ENCODE measurements at places on chromosomes 12 and 14. TPM values are rescaled to one million over a fixed set of nuclear protein-coding genes. Genes with fewer than 3 reads are reported as not detected.

GRCh38 chr12:4172999-4173398, 100.6 kb upstream of the CCND2 start:
- peak; percentile 20 for DNase-seq

- DNase-seq = no peak
Observed at GRCh38 chr14:62015945-62016344, 253.7 kb downstream of the SNAPC1 start.

GRCh38 chr14:102280376-102280962, 24.5 kb downstream of the MOK start:
- DNase-seq = no peak

- no peak for DNase-seq
Observed at GRCh38 chr12:121719926-121720414, 7.4 kb downstream of the TMEM120B start.

GRCh38 chr14:35821564-35822411, 4.3 kb upstream of the BRMS1L start:
- no peak for DNase-seq

DNA sequence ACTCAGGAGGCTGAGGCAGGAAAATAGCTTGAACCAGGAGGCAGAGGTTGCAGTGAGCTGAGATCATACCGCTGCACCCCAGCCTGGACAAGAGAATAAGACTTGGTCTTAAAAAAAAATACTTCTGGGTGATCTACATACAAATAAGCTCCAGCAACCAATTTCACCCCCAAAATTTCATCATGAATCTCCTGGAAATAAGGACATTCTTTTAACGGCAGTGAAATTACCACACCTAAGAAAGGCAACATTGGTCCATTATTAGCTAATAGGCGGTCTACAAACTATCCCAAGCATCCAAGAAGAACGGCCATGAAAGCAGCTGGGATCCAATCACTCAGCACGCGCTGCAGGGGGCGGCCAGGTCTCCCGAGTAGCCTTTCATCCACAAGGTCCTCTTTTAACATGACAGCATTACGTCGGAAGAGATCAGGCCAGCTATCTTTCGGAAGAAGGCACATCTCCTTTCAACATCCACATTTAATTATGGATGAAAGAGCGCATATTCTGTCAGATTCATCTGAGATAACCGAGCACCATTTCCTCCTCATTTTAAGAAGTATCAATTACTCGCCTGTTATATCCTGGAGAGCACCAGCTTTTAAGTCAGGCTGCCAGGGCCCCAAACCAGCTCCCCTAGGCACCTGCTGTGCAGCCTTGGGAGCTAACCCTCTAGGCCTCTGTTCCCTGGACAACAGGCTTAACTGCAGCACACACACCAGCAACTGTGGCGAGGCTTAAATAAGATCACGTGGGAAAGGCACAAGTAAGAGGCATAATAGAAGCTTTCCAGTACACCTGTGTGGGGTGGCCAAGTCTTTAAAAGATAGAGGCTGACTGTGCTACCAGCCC, 4.2 kb downstream of the SLC15A4 start:
- DNase-seq = peak; percentile 71

DNA sequence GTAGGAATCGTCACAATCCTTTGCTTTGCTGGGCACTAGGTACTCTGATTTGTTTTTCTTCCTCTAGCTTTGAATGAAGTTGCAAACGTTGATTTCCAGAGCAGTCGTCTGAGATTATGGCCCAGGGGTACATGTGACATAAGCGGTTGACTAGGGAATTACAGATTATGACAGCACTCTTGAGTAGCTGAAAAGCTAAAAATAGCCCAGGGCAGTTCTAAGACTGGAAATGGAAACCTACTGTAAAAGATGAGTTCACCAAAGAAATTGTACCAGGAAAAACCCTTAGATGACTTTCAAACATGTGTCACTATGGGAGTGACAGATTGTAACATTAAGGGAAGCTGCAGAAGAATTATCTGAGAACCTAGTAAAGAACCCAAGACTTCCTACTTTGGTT, 108.5 kb downstream of the ANO6 start:
- no peak for DNase-seq

DNA sequence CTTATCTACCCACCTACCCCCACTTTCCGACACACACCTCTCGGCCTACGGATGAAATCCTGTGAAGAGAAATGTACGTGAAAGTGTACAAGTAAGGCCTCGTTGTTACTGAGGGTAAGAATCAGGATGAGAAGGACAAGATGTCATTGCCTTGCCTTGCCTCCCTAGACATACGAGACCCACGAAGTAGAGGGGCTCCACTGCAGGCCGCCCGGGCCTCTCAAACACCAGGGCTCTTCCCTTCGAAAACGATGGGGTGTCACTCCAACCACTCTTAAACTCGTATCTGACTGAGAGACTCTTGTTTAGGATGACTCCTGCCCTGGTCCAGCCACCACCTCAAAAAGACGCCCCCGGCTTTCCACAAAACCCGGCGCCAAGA, 498 bp downstream of the RACGAP1 start:
- DNase-seq = no peak

GRCh38 chr14:99522457-99522891, 41.3 kb downstream of the CCNK start:
- peak; percentile 79 for DNase-seq

GRCh38 chr14:60102389-60102788, 10.7 kb downstream of the PCNX4 start:
- no peak for DNase-seq

DNA sequence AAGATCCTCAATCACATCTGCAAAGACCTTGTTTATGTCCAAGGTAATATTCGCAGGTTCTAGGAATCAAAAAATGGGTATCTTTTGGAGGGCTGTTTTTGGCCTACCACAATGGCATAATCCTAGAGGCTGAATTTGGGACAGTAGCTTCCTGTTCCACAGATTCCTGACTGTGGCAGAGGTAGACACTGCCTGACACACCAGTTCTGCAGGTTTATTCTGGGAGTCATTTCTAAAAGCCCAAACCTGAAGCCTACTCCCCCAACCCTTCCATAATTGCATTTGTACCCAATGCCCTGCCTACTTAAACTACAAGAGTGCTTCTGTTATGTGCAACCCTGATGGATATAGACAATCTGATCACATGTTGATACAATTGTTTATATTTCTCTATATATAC, 378.9 kb downstream of the PCNX1 start:
- DNase-seq = no peak

WDR20 gene
- total RNA-seq = 31.1 TPM

MUCL1 gene
- total RNA-seq = not detected

PPP1R36 gene
- 1.2 TPM for total RNA-seq

ADCY4 gene
- not detected for total RNA-seq

SMIM41 gene
- not detected for total RNA-seq

DLGAP5 gene
- total RNA-seq = 112 TPM

All from endodermal cell (in vitro differentiated cells).